ENCODE measurements at places on chromosomes 7 and 10.
A peak's percentile ranks its signal among the peaks of the same experiment; 100 is the strongest.

DNA sequence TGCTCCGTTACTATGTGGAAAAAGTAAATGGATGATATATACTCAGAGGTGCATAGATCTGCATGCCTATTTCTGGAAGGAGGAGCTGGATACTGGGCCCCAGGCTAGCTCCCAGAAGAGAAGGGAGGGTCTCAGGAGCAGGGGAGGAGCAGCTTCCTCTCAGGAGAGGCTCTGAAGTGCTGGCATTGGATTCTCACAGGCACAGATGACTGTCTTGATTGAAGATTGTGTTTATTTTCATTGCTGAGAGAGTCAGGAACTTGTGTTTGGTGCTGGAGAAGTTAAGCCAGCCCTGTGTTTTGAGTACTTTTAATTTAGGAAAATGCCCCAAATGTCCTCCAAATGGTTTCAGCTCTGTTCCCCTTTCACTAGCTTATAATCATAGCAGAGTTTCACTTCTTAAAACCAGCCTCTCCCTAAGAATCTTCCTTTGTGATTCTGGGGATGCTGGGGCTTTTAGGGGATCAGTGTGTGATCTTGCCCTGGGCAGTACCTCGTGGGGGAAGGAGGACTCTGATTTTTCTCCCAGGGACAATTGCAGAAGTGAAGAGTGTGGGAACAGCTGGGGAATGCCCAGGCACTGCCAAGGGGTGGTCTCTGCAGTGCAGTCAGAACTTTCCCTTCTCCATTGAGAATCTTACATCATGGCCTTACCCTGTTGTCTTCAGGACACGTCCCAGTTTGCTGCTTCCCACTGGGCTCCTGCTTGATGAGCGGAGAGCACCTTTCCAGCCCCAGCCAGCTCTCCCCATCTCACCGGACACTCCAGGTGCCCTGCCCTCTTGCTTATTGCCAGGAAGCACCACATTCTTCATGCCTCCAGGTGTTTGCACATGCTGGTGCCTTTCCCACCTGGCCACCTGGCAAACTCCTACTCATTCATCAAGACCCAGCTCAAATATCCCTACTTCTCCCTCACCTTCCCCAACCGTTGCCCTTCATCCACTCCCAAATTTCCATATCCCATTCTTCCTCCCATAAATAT is 102.8 kb downstream of the ARHGAP22 start:
- no peak for DNase-seq

- peak; percentile 50 for DNase-seq
Measured at GRCh38 chr10:71708301-71708703, 11.3 kb downstream of the C10orf105 start.

DNA sequence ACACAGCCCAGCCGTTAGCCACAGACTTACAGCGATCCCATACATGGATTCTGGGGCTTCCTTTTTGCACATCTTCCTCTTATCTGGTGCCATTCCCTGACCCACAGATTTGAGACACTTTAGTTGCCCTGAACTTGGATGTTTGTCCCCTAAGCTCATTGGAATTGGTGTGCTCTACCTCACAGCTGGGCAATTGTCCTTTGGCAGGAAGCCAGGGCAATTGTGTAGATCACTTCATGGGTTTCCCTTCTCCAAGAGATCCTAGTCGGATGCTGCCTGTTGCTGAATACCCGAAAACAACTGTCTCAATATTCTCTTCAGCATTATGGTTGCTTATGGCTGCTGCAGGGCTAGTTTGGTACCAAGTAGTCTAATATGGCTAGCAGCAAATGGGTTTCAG is 470.7 kb upstream of the MKI67 start:
- DNase-seq, result no peak

GRCh38 chr10:53025172-53025711 is 252.7 kb upstream of the MBL2 start:
- no peak for DNase-seq

DNA sequence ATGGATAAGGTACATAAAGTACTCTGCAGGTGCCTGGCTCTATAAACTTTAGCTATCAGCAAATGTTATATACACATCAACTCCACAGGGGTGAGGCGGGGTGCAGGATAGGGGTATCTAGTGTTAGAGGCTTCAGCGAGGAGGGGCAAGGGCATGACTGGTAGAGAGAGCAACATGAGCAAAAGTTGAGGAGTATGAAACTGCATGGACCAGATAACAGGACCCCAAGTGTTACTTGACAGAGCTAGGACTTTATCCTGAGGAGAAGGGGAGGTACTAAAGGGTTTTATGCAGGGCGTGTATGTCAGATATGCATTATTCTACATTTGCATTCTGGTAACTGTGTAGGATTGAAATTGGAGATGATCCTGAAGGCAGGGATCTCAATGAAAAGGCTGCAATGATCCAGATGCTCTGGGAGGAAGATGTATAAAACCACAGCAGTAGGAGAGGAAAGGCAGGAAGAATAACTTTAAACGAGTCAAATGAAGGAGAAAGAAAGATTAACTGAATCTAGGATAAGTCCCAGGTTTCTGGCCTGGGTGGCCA is 109.8 kb upstream of the FAM133B start:
- DNase-seq, result no peak

DNA sequence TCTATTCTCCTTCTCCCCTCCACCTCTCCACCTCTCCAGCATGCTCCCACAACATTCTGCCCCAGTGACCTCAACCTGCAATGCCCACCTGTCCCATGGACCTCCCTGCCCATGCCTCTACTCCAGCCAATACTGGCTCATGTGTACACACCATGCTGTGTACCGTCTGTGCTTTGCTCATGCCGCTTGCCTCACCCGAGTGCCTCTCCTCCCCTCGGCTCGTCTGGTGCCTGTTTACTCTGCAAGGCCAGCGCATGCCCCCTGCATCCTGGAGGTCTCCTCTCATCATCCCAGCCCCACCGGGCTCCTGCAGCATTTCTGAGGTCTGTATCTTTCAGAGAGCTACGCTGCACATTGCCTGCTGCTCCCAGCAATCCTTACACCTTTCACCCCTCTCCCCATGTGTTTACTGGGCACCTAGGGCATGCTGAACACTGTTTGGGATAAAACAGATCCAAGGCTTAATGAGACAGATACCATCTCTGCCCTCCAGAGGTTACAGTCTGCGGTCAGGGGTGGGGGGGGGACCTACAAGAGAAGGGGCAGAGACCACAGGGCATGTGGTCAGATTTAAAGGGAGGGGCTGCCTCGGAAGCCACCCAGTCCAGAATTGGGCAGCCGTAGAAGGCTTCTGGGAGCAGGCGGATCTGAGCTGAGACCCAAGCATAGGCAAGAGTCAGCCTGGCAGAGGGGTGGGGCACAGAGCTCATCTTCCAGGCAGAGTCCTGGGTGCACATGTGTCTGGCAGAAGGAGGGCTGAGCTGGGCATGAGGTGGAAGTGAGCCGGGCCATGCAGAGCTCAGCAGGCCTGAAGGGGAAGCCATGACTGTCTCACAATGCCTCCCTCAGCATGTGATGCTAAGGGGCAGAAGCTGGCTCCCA is 29.6 kb upstream of the PSAP start:
- no peak for DNase-seq

- no peak for DNase-seq
Measured at GRCh38 chr10:127698886-127699285, 38.1 kb upstream of the FOXI2 start.

- no peak for DNase-seq
Measured at GRCh38 chr7:135262623-135263320, 29.1 kb downstream of the STRA8 start.

DNA sequence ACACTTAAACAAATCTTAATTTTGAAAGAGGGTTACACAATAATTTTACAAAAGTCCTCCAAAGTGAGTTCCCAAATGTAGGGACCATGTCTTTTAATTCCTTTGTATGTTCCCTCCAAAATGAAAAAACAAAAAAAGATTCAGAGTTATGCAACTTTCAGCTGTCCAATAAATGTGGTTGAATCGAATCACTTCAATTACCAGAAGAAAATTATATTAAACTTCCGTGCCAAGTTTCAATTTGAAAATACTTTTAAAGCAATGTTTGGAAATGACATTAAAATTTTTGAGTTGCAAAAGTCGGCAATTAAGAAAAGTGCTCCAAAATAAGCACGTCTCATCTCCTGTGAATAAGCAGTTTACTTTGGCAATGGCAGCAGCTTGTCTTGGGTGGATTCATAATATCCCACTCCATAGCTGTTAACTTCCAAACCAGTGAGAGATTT is 60.3 kb upstream of the C1GALT1 start:
- DNase-seq, result no peak

DNA sequence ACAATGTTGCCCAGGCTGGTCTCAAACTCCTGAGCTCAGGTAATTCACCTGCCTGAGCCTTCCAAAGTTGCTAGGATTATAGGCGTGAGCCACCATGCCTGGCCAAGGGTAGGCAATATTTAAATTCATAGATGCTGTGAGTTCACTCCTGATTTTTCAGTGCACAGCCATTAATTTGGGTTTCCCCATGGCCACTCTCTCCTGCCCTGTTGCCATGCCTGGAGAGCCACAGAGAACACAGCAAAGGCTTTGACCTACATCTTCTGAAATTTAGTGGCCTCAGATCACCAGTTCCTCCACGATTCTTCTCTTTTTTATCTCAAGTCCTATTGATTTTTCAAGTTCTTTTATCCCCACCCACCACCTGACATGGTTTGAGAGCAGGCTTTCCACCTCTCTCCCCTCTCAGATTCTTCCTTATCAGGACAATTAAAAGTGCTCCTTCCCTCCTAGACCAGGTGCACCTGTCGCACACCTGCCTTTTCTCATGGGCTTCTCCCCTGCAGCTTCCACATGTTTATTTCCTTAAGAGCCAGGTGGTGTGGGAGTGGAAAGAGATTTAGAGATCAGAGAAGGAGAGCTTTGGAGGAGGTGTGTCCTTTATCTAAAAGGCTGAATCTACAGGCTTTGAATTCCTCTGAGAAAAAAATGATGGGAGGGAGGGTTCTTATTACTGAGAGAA is 123.8 kb downstream of the ADRA2A start:
- DNase-seq, result no peak

DNA sequence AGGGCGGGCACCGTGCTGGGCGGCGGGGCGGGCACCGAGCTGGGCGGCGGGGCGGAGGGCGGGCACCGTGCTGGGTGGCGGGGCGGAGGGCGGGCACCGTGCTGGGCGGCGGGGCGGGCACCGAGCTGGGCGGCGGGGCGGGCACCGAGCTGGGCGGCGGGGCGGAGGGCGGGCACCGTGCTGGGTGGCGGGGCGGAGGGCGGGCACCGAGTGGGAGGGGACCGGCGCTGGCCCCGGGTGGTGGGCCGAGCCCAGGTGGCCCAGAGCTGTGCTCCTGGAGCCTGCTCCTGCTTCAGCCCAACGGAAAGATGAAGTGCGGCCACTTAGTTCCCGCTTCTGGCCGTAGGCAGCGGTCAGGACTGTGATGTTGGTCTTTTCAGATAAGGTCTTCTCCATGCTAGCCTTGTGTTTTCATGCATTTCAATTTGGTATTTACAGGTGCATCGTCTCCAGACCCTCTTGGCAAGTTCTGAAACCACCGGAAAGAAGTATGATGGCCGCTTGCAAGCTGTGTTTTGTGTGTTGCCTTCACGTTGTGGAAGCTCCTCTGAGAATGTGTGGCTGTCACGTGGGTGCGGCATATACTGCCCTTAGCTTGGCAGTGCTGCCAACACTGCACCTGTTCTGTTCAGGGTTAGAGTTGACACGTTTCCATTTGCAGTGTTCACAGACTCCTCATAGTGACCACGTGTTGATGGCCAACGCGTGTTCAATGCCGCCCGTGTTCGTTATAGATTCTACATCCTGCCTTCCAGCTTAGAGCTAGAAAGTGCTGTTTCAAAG is 25.2 kb downstream of the IQCE start:
- no peak for DNase-seq
